ENCODE measurements at places on chromosomes 5 and 9. TPM values are rescaled to one million over a fixed set of nuclear protein-coding genes. Genes with fewer than 3 reads are reported as not detected.

The TMEFF1 gene
- not detected for total RNA-seq

The SPOCK1 gene
- 70.7 TPM for total RNA-seq

GRCh38 chr9:23826120-23826629 lies at the start of gene ELAVL2:
ELAVL2 (minus strand) TSS chr9:23826240; CDS start chr9:23762234, 64,006 bp downstream.
- no peak for DNase-seq

DNA sequence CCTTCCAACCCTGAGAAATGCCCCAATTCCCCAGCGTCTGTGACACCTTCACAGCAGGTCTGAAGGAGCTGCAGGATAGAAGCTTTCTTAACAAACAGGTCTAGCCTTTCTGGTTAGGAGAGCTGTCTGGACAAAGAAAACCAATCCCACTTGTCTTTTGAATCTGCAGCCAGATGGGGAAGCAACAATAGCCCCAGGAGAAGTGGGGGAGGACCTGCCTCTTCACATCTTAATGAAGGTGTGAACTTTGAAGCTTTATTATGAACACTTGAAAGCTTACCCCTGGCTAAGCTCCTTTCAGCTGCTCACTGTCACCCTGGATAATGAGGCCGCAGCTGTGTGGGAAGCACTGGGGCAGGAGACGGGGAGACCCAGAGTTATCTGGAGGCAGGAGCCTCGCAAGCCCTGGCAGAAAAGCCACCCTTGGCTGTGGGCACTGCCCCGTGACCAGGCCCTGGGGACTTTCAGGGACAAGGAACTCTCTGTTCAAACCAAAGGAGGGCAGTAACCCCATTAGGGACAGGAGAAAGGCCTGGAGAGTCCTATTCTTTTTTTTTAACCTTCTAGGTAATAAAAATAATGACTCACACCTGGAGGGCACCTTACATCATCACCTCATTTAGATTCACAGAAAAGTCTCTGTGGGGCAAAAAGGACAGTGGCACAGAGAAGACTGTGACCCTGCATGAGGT lies 151.8 kb upstream of the RAD23B start:
- DNase-seq: no peak

GRCh38 chr5:111853748-111854147 lies 96.8 kb upstream of the NREP start:
- DNase-seq: no peak

DNA sequence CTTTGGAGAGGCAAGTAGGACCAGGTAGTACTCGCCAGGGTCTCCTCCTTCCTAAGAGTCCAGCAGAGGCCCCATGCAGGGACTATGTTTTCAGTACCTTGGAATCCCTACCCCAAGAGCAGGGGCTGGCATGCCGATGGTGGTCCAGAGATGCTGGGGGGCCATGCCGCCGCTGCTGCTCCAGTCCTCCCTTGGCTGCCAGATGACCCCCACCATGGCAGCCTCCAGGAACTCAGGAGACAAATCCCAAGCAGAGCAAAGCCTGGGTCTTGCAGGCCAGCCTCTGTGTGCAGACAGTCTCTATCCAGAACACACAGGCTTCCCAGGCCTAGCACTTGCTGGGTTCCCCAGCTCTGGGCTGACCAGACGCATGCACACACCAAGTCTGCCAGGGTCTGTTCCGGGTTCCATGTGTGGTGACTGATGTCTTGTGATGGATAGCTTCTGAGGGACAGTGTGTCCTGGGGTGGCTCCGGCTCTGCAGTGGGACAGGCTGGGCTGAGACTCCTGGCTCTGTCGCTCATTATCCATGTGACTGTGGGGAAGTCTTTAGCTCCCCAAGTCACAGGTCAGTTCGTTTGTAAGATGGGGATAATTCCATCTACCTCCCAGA lies 127.3 kb downstream of the CRB2 start:
- DNase-seq: no peak

GRCh38 chr5:153964191-153964879 lies 74.4 kb downstream of the FAM114A2 start:
- no peak for DNase-seq

- DNase-seq: no peak
These were observed 54.5 kb downstream of the STK10 start for GRCh38 chr5:172133359-172134029.

DNA sequence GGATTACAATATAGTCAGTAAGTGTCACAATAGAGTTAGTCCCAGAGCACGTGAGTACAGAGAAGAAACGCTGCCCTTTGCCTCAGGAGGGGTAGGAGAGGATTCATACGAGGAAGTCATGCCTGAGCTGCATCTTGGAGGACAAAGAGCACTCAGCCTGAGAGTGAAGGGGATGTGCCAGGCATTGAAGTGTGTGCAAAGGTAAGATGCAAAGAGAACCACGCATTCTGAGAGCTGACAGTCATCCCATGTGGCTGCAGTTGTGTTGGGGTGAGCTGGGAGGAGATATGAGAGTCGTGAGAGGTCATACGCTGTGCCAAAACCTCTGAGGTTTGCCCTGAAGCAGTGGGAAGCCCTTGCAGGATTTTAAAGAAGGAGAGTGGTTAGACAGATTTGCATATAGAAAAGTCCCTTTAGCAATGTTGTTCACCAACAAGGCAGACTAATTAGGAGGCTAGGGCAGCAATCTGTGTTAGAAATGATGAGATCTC lies 97.5 kb downstream of the PIP5K1B start:
- DNase-seq: no peak

Measured in vagina (tissue), 2 donors.